Uterine smooth muscle cell (primary cell): ENCODE measurements at places on chromosomes 7 and 10. TPM values are rescaled to one million over a fixed set of nuclear protein-coding genes. Genes with fewer than 3 reads are reported as not detected.

The LRRC17 gene
- total RNA-seq, result 37.5 and 75.5 TPM in 2 replicates

The AGR2 gene
- under 0.01 TPM in 1 of 2 replicates, not detected in the other for total RNA-seq

The CACUL1 gene
- 24.3 and 25.1 TPM in 2 replicates for total RNA-seq

The TMEM229A gene
- not detected in 2 replicates for total RNA-seq

The NKX1-2 gene
- total RNA-seq, result not detected in 2 replicates

The CLEC5A gene
- total RNA-seq, result under 0.01 TPM in 1 of 2 replicates, not detected in the other

The IGFBP1 gene
- total RNA-seq, result 0.11 TPM in 1 of 2 replicates, not detected in the other

The XRCC2 gene
- 1.6 and 7.5 TPM in 2 replicates for total RNA-seq

The MARVELD1 gene
- 23.7 TPM in 2 replicates for total RNA-seq

The CPA2 gene
- total RNA-seq, result not detected in 2 replicates

The FANK1 gene
- 2.2 and 3.7 TPM in 2 replicates for total RNA-seq

The NME8 gene
- total RNA-seq, result not detected in 2 replicates
